HAP-1 (cell line): ENCODE measurements at places on chromosomes 1 and 21.

DNA sequence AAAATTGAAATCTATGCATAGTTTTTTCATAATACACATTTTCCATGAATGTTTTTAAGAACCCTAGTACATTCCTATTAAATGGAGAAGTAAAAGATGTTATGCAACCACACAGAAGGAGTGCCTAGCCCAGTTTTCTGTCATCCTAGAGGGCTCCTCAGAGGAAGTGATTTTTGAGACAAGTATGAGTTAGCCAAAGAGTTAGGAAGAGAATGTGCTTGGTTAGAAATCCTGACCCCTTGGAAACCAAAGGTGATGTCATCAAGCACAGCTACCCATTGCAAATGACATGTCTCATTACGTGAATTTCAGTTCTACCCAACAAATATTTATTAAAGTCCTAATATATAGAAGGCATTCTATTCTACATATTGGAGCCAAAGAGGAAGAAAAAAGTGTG is 88.9 kb upstream of the TNFSF4 start:
- no peak for DNase-seq

DNA sequence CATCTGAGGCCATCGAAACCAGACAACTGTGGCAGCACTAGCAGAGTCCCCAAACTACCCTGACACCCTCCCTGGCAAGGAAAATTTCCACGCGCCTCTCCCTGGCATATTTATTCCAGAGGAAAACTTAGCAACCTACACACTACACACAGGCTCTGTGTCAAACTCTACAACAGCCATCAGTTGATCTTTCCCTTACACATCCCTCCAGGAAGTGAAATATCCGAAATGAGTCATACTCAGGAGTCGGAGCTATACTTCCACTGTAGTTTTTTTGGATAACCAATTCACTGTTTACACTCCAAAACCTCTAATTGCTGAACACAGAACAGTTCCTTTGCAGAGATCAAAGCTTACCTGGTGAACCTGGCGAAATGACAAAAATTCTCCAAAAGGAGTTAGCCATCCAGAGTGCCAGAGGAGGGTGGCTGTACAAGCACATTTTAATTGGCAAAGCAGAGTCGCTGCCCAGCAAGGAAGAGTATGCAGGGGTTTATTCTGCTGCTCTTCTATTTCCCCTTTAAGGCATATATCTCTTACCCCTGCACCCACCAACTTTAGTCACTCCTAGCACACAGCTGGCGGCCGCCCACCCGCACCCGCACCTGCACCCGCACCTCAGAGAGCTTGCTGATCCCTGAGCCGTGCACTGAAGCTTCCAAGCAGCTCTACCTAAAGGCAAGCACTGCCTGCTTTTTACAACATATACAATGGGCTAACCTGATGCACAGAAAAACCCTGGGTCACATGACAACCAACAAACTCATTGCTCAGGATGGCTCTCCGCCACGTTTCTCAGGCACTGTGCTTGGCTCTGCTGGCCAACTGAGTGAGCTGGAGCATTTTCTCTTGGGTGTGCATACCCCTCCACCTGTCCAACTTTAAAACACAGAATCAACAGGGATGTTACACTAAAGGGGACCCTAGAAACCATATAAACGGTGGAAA is 54.9 kb downstream of the CAPZB start:
- DNase-seq: no peak

- no peak for DNase-seq
Measured at GRCh38 chr1:25797939-25798338, 2.1 kb upstream of the SELENON start.

GRCh38 chr1:156823210-156823790 is 6.7 kb upstream of the SH2D2A start:
- DNase-seq: no peak

DNA sequence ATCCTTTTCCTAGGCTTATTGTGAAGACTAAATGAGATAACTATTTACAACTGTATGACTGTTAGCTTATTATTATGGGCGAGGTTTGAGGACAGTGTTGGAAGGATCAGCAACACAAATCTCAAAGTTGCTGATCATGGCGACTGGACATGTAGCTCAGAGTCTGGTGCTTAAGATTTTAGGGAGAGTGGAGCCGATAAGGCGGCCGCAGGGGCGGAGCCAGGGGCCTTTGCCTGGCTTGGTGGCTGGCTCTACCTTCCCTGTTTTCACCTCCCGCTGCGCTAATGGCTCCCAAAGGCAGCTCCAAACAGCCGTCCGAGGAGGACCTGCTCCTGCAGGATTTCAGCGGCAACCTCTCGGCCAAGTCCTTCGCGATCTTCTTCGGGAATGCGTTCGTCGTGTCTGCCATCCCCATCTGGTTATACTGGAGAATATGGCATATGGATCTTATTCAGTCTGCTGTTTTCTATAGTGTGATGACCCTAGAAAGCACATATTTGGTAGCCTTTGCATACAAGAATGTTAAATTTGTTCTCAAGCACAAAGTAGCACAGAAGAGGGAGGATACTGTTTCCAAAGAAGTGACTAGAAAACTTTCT is 45.5 kb downstream of the GIPC2 start:
- no peak for DNase-seq

DNA sequence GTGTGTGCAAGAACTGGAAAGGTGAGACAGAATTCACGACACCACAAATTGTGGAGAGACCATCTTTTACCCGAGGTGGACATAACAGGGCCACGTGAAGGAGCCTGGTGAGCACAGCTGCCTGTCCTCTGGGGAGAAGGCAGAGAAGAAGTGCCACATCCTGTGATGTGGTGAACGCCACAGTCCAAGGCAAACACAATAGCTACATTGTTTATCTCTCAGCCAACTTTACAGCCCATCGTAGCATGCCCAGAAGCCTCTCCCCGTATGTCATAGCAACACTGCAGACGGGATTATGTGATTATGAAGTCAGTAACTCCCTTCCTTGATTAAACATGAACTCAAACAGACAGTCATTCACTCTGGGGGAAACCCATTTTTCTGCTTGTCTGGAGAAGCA is 612.2 kb downstream of the SMYD3 start:
- DNase-seq: no peak

- DNase-seq: peak; percentile 53
Measured at GRCh38 chr1:93629101-93630059, 52.3 kb downstream of the BCAR3 start.

DNA sequence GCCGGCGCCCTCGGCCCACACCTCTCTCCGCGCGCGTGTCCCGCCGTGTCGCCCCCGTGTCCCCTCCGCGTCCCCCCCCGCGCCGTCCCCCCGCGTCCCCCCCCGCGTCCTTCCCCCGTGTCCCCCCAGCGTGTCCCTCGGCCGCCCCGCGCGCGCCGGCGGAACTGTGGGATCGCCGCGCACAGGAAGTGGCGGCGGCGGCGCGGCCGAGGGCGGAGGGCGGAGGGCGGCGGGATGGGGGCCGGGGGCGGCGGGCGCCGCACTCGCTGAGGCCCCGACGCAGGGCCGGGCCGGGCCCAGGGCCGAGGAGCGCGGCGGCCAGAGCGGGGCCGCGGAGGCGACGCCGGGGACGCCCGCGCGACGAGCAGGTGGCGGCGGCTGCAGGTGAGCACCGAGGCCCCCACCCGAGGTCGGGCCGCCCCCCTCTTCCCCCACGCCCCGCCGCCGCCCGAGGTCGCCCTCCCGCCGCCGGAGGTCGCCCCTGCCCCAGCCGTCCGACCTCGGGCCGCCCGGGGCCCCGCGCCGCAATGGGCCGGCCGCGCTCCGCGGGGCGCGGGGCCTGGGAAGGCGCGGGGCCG is at the start of gene AGPAT3:
Gene AGPAT3, plus strand, starts transcription at position 262 of the 578 bp plus-strand sequence. CDS start 94,459 bp downstream, outside the sequence.
- DNase-seq: peak; percentile 32

- no peak for DNase-seq
Measured at GRCh38 chr1:41504114-41505035, 19.9 kb upstream of the EDN2 start.

DNA sequence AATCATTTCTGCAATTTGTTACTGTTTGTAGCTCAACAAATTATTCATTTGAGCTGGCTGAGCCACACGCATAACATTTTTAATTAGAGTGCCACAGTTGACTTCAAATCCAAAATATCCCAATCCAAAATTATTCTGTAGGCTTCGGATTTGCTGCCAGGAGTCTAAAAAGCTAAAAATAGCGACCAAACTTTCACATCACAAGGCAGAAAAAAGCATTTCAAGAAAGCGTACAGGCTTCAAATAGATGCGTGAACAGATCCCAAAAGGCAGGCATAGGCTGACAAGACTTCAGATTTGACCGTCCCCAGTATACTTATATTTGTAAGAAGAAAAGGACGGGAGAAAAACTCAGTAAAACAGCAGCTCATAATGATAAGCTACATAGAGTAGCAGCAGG is 24.3 kb upstream of the TIAM1 start:
- no peak for DNase-seq

GRCh38 chr1:52368383-52369172 is 2.6 kb upstream of the CC2D1B start:
- DNase-seq: peak; percentile 84

- no peak for DNase-seq
Measured at GRCh38 chr1:165826565-165827267, 698 bp upstream of the UCK2 start.

GRCh38 chr1:6212193-6212959 is 6.5 kb downstream of the RNF207 start:
- no peak for DNase-seq

DNA sequence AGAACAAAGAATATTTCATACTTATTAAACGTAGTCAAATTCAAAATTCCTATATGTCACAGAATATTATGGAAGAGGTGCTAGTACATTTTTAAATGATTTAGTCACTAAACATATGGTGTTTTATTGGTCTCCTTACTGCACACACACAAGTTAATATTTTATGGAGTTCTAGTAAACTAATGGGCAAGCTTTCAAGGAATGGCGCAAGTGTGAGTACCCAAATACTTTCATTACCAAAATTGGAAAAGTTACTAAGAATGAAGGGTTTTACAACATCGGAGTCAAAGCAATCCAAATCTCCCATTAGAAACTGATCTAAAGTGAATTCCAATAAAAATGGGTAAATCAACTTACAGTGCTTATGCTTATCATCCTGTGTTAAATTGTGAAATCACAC is 921.9 kb downstream of the ADGRL2 start:
- no peak for DNase-seq

- DNase-seq: no peak
Measured at GRCh38 chr1:18145851-18146618, 38.4 kb downstream of the IGSF21 start.

GRCh38 chr1:210655511-210655910 is 326.8 kb downstream of the HHAT start:
- no peak for DNase-seq

DNA sequence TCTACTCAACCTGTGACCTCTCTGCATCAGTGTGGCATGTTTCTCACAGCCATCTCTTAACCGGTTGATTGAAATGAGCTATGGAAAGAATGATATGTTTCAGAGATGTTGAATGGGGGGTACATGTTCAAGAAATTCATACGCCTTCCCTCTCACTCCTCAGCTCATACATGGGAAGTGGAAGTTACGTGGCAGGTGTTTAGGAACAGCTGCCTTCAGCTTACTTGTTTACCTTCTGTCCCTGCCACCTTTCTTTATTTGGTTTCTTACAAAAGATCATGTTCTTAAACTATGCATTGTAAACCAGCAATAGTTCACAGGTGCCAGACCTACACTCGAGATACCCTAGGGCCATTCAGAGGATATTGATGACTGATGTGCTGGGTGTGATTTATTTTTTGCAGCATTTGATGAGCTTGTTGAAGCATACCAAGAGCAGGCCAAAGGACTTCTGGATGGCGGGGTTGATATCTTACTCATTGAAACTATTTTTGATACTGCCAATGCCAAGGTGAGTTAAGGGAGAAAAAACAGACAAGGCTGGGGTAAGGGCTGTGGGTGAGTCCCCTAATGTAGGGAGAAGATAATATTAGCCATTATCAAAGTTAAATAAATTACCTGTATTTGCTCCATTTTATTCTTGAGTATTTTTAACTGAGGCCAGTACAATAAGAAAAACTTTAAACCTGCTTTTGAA is 17.4 kb downstream of the MTR start:
- DNase-seq: no peak

- no peak for DNase-seq
Measured at GRCh38 chr1:36857754-36858153, 176.6 kb downstream of the GRIK3 start.

DNA sequence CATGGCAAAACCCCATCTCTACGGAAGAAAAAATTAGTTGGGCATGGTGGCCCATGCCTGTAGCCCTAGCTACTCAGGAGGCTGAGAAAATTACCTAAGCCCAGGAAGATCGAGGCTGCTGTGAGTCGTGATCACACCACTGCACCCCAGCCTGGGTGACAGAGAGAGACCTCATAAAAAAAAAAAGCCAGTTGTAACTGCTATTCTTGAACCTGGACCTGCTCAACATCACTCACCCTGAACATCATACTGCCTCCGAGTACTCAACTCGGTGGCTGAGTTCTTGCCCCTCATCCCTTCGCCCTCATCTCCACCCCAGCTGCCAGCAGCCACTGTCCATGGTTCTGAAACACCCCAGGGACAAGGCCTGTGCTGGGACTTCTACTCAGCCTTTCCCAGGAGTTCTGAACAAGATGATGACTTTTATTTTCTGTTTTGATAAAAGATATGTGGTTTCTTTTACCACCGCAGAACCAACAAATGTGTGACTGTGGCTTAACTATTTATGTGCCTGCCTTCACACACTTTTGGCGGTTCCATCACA is 5.4 kb upstream of the DISP3 start:
- DNase-seq: no peak

GRCh38 chr1:15210651-15211375 is 36.2 kb upstream of the FHAD1 start:
- DNase-seq: no peak

DNA sequence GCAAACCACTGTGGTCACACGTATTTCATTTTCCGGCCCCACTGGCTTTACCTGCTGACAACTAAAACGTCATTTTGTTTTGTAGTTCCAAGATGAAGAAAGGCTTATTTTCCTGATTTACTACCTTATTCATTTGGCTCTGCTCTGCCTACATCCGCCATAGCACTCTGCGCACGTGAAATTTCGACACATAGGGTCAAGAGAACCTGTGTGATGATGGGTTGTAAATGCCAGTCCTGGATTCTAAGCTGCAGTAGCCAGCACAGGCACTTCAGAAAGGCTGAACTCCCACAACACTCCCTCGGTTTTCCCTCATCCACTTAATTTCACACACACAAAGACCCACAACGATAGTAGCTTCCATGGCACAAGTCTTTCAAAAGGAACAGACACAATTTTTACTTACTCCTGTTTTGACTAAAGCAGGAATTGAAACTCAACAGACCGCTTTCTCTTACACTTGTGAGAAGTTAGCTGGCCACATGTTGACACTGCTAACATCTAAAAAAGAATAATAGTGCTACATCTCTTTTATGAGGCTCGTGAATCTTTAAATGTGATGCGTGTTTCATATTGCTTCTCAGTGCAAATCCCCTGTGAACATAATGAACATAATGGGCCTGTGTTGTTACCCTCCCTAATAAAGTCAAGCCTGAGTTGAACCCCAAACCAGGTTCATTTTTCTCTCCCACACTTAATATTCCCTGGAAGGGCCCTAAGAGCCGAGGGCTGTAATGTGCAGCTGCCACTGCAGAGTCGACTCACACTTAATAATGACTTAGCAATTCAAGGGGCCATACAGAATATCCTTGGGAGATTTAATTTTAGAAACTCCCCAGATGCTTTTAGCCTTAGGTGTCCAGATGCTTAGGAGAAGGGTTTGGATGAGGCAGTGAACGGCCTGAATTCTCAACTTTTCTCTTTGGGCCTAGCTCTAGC is 1.5 kb upstream of the RUNX1 start:
- no peak for DNase-seq
